ENCODE measurements at places on chromosomes 2 and 18.

- no peak for DNase-seq
Measured at GRCh38 chr2:119486196-119486827, 38.0 kb downstream of the SCTR start.

GRCh38 chr18:79935098-79935480 lies 16.4 kb downstream of the SLC66A2 start:
- DNase-seq = no peak

GRCh38 chr18:78611201-78611800 lies 368.3 kb upstream of the SALL3 start:
- DNase-seq = no peak

- DNase-seq = no peak
Measured at GRCh38 chr2:182649316-182649715, 66.7 kb upstream of the DNAJC10 start.

GRCh38 chr2:98503481-98504105 lies 58.9 kb downstream of the INPP4A start:
- peak; percentile 27 for DNase-seq

DNA sequence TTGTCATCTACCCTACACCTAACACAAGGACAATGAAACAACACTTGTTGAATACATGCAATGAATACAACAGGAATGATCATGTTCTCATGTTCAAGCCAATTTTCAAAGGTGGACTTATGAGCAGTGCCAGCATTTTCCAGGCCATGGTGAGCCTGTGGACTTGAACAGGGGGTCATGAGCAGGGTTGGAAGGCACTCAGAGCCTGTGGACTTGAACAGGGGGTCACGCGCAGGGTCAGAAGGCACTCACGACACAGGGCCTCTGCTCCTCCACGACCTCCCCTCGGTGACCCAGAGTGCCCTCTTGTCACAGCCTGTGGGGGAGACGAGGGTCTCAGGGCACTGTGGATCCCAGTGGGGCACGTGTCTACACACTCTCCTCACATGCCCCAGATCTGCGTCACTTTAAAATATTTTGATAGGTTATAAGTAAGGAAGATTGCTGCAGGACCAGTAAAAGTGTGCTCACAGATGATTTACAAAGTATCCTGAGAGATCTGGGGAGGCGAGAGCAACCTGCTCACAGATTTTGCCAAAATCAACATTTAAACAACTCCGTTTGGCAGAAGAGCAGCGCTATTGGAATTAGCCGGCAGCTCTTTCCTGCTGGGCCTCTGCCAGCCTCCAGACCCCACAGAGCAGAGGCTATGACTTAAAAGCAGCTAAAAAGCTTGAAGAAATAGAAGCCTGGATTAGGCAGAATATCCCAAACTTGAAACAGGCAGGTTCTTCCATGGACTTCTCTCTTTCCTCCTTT lies 121.9 kb downstream of the TMEM18 start:
- no peak for DNase-seq

DNA sequence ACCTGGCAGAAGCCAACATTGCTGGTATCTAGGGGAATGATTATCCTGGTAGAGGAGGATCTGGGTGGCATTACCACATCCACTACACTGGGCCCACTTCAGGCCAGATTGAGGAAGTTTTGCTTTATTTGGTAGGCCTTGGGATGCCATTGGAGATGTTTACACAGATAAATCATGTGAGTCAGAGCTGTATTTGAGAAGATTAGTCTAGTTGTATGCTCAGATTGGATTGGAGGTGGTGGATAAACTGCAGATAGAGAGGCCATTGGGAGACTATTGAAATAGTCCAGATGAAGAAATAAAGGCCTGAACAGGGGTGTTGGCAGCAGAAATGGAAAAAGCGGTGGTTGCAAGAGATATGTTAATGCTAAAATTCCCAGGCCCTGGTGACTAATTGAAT lies 81.5 kb downstream of the EFEMP1 start:
- DNase-seq = no peak

GRCh38 chr2:230000118-230000841 lies 68.4 kb downstream of the SLC16A14 start:
- DNase-seq = no peak

GRCh38 chr2:105840933-105841332 lies 96.2 kb downstream of the NCK2 start:
- no peak for DNase-seq

DNA sequence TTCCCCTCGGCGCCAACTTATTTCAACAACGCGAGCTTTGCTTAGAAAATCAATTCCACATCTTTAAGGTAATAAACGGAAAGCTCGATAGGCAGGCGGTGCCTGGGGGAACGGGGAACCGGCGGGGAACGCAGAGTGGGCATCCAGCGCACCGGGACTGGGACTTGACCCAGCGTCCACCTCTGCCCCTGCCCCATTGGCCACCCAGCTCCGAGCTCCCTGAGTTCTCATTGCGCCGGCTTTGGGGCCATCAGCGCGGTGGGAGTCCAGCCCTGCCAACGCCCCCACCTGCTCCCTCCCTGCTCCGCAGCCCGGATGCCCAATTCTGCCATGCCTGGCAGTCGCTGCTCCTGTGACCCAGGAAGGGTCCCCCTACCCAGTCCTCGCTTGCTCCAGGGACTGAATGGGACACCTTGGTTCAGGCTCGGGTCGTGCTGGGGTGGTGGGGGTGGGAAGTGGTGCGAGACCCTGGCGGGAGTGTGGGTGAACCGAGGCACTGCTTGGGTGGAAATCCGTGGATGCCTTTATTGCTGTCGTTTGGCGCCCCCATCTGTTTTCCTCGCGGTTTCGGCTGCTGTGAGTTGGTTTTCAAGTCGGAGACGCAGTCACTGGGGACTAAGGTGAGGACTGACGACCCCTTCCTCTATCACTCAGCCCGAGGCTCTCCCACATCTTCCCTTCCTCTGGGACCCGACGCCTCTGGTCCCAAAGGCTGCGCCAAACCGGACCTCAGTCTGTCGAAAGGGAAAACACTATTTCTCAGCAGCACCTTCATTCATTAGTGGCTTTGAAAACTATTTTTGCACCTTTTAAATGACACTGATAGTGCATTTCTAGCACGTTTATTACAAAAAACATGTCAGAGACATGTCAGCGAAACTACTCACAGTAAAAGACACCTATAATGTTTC lies 2.4 kb upstream of the EVX2 start:
- DNase-seq = peak; percentile 50

GRCh38 chr2:220504938-220505503 lies 877.6 kb downstream of the SLC4A3 start:
- no peak for DNase-seq

- DNase-seq = peak; percentile 29
Measured at GRCh38 chr2:191202209-191202721, 42.9 kb upstream of the MYO1B start.
